ENCODE measurements at places on chromosomes 12 and 14. TPM values are rescaled to one million over a fixed set of nuclear protein-coding genes. Genes with fewer than 3 reads are reported as not detected.

GRCh38 chr12:50566066-50566465, 61.3 kb downstream of the DIP2B start:
- DNase-seq, result no peak

- DNase-seq, result no peak
Observed at GRCh38 chr12:40802656-40803055, 110.4 kb downstream of the CNTN1 start.

- no peak for DNase-seq
Observed at GRCh38 chr12:54068418-54069070, 14.9 kb downstream of the HOXC4 start.

DNA sequence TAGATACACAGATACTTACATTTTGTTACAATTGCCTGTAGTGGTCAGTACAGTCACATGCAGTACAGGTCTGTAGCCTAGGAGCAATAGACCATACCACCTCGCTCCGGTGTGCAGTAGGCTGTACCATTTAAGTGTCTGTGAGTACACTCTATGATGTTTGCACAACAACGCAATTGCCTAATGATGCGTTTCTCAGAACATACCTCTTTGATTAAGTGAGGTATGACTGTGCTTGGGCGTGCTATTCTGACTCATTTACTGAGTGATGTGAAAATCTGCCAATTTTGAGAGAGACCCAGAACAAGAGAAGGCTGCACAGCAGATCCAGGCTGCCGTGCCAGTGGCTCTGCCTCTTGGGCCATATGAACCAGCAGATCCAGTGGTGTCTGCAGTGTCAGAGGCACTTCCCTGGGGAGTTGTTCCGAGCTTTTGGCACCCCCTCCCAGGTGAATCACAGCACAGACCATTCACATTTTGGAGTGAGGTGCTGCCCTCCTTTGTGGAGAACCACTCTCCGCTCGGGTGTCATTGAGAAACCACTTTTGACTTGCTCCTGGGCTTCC, 20.4 kb downstream of the DLK1 start:
- DNase-seq, result no peak

- DNase-seq, result no peak
Observed at GRCh38 chr14:65303190-65303898, 109.2 kb upstream of the FUT8 start.

Gene PPFIA2
- total RNA-seq, result 8.3 TPM

Gene GPX2
- not detected for total RNA-seq

- no peak for DNase-seq
Observed at GRCh38 chr14:55373784-55374705, 37.6 kb downstream of the ATG14 start.

DNA sequence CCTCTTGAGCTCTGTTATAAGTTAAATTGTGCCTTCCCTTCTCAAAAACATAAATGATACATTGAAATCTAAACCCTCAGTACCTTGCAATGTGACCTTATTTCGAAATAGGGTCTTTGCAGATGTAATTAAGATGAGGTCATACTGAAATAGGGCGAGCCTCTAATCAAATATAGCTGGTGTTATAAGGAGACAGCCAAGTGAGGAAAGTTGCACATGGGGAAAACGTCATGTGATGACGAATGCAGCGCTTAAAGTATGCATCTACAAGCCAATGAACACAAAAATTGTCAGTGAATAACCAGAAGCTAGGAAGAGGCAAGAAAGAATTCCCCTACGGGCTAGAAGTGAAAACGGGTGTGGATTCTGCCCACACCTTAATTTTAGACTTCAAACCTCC, 305.2 kb upstream of the FOXG1 start:
- no peak for DNase-seq

GRCh38 chr12:130993759-130994670, 40.3 kb downstream of the ADGRD1 start:
- DNase-seq, result no peak

Gene PRIM1
- total RNA-seq, result 47.3 TPM

GRCh38 chr12:57235017-57235727, 5.7 kb downstream of the SHMT2 start:
- no peak for DNase-seq

GRCh38 chr12:91009319-91009950, 4.7 kb upstream of the EPYC start:
- DNase-seq, result no peak

DNA sequence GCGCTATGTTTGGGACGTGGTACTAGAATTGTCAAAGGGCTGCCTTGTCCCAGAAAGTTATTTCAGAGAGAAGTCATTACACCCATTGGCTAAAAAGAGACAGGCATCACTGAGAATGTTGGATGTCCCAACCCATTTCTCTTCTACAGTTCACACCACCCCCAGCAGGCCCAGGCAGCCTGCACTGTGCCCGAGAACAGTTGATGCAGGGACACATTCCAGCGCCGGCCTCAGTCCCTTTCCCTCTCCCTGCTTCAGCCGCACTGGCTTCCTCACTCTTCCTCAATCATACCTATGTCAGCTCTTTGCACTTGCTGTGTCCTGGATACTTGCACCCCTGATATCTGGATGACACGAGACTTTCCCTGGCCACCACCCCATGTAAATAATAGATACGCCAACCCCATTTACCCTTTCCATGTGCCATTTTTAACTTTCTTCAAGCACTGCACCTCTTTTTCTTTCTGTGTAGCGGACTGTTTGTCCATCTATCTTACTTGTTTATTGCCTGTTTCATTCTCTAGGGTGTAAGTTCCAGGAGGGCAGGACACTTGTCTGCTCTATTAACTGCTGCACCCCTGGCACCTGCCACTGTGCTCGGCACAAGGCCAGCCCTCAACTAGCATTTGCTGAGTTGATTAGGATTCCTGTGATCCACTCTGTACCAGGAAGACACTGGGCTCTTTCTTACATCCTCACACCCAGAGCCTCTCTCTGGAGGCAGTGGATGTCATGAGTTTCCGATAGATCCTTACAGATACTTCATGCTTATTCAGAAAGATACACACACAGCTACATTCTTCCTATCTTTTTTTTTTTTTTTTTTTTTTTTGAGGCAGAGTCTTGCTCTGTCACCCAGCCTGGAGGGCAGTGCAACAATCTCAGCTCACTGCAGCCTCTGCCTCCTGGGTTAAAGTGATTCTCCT, 76.6 kb upstream of the CEP83 start:
- DNase-seq, result no peak

Data from neural crest cell (in vitro differentiated cells).